T-cell (primary cell): ENCODE measurements at places on chromosomes 4 and X.

DNA sequence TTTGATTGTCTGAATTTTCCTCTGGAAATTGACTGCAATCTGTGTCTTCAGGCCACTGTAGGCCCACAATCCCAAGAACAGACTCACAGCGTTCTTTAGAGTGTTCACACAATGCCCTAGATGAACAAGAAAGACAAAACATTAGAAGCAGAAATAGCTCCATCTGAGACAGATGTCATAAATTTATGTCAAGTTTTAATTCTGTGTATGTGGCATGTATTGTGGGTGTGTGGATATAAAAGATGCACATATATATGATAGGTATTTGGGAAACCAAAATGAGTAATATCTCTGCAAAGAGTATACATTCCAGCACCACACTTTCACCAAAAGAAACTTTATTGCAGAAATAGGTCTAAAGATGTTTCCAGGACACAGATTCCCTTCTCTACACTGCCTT lies 176.1 kb downstream of the CORIN start:
- no peak for DNase-seq

DNA sequence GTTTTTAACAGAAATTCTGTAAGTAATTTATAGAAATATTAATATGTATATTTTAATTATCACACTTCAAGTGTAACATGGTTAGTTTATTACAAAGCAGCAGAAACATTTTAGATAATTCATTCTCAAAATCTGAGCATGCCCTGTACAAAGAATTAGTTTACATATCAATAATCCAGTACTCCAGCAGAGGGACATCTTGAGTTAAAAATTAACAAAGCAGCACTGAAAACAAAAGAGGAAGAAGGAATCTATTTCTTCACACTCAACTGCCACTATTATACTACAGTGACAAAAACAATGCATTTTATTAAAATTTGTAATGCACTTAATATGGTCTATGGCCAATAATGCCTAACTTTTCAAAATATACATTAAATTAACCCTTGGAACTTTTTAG lies 179.1 kb upstream of the KLHL4 start:
- no peak for DNase-seq

DNA sequence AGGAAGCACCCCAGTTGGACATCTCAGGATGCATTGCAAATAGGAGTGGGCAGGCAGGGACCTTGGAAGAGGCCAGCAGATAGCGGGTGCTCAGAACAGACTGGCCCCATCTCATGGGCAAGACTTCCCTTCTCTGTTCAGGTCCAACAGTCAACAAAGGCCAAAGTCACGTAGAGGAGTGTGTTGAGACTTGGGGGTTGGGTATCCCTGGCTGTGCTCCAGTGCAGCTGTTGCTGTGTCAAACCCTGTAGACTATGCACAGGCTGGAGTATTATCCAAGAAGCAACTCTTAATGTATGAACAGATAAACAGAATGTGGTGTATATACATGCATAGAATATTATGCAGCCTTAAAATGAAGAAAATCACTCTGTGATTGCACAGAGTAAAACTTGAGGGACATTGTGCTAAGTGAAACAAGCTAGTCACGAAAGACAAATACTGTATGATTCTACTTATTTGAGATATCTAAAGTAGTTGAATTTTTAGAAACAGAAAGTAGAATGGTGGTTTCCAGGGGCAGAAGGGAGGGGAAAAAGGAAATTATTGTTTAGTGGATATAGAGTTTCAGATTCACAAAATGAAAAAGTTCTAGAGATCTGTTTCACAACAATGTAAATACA lies 192.1 kb upstream of the LCORL start:
- no peak for DNase-seq

DNA sequence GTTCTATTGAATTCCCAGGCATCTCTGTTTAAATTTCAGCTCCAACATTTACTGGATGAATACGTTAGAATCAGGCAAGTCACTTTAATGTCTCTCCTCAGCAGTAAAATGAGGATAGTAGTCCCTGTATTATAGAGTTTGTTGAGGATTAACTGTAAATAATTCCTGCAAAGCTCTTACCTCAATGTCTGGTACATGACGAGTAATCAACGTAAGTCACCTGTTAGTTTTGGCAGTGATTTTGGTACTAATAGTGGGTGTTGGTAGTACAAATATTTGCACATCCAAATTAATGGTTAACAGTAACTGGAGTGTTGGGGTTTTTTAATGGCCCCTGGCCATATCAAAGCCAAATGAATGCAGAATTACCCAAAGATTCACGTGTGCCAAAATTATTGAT lies 189.8 kb upstream of the GALNT7 start:
- DNase-seq, result no peak

GRCh38 chr4:85656759-85657505 lies 182.0 kb downstream of the ARHGAP24 start:
- no peak for DNase-seq

DNA sequence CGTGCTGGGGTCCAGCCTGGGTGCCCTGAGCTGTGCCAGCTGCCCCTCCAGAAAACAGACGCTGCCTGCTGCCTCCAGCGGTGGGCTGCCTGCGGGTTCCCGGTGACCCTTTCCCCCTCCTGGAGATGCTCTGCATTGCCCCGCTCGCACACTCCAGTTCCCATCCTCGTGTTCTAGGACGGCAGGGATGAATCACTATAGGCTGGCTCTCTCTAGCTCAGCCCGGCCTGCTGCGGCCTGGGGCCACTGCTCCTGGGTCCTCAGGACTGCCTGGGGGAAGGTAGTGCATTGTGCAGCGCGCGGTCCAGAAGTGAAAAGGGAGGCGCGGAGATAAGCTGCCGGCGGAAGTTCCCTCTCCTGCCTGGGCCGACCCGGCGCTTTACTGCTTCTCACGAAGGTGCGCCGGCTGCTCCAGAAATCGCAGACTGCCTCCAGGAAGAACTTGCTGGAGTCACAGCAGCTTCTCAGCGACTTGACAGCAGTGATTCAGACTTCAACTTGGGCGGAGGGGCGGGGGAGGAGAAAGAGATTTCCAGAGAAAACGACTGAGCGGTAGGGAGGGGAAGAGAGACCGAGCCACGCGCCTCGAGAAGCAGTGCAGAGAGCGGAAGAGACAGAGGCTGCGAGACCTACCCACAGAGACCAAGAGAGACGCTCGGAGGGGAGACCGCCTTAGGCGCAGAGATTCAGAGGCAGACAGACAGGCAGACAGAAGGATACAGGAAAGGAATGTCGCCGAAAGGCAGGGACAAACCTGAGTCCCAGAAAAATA lies 6.7 kb upstream of the MSX1 start:
- DNase-seq, result no peak

GRCh38 chrX:32010948-32011347 lies 939.1 kb upstream of the FTHL17 start:
- DNase-seq, result no peak

- DNase-seq, result no peak
These were observed 40.6 kb upstream of the LSM6 start for GRCh38 chr4:146134761-146135445.

DNA sequence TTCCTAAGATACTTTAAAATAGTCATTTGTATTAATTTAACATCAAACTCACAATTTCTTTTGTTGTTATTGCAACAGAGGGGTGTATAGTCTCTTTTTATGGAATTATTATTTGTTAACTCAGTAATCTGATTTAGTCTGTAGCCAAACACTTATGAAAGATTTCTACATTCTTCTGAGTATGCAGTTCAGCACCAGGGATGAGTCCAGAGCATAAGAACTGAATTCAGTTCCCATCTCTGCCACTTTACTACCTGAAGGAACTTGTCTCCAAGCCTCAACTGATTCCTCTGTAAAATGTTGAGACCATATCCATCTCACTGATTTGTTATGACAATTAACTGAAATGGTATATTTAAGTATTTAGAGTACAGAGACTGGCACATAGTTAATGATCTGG lies 45.5 kb downstream of the METTL14 start:
- no peak for DNase-seq

DNA sequence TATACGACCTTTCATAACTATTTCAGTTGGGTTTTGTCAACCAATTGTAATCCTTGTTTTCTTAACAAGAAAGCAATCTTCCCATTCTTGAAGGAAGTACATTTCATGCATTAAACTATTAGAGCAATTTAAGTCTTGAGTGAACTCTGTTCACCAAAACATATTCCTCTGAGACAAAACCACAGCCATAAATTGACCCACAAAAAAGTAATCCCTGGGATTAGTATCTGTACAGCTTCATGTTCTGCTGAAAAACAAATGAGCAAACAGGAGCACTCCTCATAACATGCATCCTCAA lies 207.0 kb upstream of the PDE5A start:
- no peak for DNase-seq

GRCh38 chrX:148381603-148382002 lies 118.8 kb upstream of the AFF2 start:
- DNase-seq, result no peak

DNA sequence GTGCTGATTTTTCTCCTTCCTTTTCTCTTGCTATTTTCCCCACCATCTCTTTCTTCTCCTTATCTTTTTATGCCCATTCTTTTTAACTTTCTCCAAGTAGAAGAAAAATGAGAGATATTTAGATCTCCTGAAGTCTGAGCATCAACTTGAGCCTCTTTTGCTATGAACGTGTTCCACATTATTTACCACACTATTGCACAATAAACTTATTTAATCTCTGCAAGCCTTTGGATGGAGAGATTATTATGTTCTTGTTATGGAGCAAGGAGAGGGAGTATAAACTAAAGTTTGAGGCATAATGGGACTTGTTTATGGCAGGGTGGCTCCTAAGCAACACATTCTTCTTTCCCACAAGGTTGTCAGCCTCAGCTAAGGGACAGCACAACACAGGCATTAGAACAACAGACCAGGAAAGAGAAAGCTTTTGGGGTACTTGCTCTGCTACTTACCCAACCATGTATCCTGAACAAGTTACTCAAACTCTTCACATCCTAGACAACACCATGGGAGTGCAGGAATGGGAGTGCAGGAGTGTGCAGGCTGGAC lies 365.5 kb upstream of the BOD1L1 start:
- no peak for DNase-seq

- no peak for DNase-seq
These were observed 177.9 kb downstream of the VEGFC start for GRCh38 chr4:176614793-176615192.

DNA sequence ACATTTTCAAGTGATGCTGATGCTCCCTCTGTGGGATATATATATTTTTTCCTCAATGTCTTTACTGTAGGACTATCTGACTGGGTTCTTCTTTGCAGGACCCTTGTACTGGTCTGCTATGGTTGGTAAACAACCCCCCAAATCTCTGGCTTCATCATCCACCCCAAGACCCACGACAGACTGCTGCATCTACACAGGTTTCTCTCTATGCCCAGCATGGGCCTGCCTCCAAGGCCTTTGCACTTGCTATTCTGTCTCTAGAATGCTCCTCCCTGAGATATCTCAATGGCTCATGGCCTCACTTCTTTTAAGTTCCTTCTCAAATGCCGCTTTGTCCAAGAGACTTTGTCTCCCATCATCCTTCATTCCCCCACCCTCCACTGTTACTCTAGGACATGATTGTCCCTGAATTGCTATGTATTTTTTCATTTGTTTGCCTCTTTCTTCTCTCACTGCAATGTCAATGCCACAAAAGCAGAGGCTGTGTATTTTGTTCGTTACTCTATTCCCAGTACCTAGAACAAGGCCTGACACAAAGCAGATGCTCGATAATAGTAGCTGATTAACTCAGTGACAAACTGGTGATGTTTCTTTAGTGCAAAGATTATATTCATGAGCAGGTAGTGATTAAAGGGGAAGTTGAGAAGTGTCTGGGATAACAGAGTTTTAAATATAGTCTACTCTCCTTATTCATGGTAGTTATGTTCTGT lies 6.6 kb downstream of the EVC start:
- DNase-seq, result no peak

- DNase-seq, result no peak
These were observed 21.5 kb downstream of the ADRA2C start for GRCh38 chr4:3787489-3788365.

GRCh38 chr4:109990261-109991257 lies 77.9 kb downstream of the EGF start:
- no peak for DNase-seq

- DNase-seq, result no peak
These were observed 755.6 kb downstream of the DMD start for GRCh38 chrX:32455704-32456103.

GRCh38 chr4:6502747-6503465 lies 30.5 kb upstream of the PPP2R2C start:
- DNase-seq, result no peak

DNA sequence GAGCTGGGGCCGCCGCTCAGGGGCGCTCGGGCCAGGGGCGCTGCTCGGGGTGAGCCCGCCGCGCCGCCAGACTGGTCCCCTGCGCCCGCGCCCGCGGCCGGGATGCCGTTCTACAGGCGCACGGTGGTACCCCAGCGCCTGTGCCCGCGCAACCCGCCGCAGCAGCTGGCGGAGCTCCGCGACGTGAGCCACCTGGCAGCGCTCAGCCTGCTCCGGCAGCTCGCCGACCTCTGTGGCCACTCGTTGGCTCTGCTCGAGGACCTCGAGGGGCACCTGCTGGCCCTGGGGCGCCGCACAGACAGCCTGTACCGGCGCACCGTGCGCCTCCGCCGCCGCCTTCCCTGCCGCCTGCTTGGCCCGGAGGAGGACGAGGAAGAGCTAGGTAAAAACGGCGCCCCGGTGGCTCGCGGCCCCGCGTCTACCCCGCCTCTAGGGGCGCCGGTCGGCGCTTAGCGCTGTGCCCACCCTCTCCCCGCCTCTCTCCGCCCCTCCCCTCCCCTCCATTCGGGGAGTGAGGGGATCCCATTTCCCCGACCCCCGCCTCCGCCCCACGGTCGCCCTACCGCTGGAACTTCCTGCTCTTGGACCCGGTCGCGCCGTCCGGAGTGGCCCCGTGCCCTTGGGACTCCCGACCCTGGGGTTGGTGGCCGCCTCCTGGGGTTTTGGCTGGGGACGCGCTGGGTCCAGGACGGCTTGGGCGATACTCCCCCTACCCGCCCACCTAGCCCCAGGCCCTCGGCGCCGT lies 513 bp downstream of the NHSL2 start:
- DNase-seq, result no peak

GRCh38 chr4:71687056-71687455 lies 96.8 kb downstream of the GC start:
- no peak for DNase-seq

GRCh38 chr4:8097721-8098345 lies 60.8 kb downstream of the ABLIM2 start:
- no peak for DNase-seq

GRCh38 chrX:13489454-13489853 lies 79.9 kb upstream of the EGFL6 start:
- DNase-seq, result no peak

DNA sequence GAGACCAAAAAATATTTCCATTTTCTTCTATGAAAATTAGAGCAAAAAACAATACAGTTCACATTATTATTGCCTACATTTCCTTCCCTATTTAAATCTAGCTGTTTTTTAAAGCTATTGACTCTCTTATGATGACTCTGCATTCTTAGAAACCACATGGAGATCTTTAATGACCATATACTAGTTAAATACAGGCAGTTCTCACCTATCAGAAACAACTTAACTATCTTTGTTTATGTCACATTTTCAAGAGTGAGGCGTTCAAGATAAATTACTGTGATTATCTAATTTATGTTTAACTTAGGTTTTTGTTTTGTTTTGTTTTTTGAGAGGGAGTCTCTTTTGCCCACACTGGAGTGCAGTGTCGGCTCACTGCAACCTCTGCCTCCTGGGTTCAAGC lies 3.0 kb downstream of the CISD2 start:
- DNase-seq, result no peak

- no peak for DNase-seq
These were observed 173.5 kb downstream of the ASMT start for GRCh38 chrX:1788300-1788911.

GRCh38 chrX:38862100-38862499 lies 60.8 kb downstream of the MID1IP1 start:
- no peak for DNase-seq

- DNase-seq, result no peak
These were observed 44.4 kb upstream of the STOX2 start for GRCh38 chr4:183860731-183861130.

- DNase-seq, result no peak
These were observed 1091.8 kb downstream of the RAPGEF2 start for GRCh38 chr4:160194716-160195115.
